T1000 (cell line): ENCODE measurements at places on chromosomes 6 and 20.

DNA sequence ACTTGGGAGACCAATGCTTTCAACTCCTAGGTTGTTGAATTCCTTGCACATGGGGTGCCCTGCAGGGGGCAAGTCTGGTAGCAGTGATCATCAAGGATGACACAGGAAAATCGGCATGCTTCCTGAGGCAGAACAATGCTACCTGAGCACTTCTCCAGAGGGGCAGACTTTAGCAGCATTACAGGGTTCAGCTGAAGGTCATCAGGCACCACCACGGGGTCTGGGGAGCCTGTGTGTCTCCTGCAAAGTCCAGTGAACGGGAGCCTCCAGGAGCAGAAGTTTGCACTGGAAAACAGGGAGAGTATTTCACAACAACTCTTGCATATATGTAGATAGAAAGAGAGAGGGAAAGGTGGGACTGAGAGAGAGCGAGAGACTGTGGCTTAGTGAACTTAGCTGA, 10.2 kb downstream of the VSX1 start:
- DNase-seq = no peak

GRCh38 chr20:22563062-22563965, 21.1 kb downstream of the FOXA2 start:
- DNase-seq = no peak

- no peak for DNase-seq
Observed at GRCh38 chr20:50218987-50219435, 28.4 kb downstream of the CEBPB start.

GRCh38 chr6:88361298-88361697, 195.2 kb upstream of the CNR1 start:
- DNase-seq = no peak

GRCh38 chr20:6697228-6697972, 70.1 kb upstream of the BMP2 start:
- no peak for DNase-seq

DNA sequence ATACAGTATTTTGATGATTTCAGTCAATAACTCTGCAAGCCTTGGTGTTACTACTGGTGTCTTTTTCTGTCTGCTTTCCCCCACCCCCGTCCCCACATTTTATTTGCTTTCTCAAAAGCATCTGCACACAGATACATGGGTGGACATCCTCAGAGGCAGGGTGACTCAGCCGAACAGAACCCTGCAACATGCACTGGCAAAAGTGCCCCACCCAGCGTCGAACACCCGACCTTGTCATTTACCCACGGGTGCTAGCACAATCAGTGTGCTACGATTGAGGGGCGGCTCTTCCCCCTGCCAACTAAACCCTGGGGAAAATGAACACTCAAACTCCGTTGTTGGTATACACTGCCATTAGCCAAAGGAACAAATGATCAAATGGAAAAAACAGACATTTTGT, 115.9 kb upstream of the NAA20 start:
- DNase-seq = no peak

- DNase-seq = no peak
Observed at GRCh38 chr6:118736440-118736839, 85.0 kb upstream of the CEP85L start.

GRCh38 chr6:93104195-93104817, 315.1 kb downstream of the EPHA7 start:
- no peak for DNase-seq
